Stimulated activated CD4-positive, alpha-beta T cell treated with anti-CD3 and anti-CD28 coated beads, Interleukin-4, amount 100 ng/mL, for 1 hour (primary cell): ENCODE measurements at places on chromosomes 5 and 9.

- peak; percentile 3 for DNase-seq
Measured at GRCh38 chr9:111598733-111599091, 735 bp downstream of the PTGR1 start.

- DNase-seq, result no peak
Measured at GRCh38 chr5:43648499-43649124, 45.6 kb downstream of the NNT start.

GRCh38 chr5:113217619-113218184 is 217.1 kb downstream of the TSSK1B start:
- DNase-seq, result no peak

DNA sequence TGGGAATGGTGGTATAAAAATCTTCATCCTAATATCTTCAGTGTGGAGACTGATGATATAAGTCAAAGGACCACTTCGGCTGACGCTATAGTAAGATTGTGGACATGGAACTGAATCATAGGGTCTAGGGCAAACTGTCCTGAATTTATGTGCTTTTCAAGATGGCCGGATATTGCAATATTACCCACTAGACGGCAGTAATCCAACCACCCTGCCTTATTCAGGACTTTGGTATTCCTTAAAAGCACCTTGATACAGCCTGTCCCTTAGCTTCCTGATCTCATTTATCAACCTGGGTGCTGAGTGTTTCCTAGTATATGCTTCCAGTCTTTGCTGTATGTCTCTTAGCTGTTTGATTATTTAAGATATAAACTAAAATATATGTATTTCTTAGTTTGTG is 71.2 kb upstream of the COX7C start:
- DNase-seq, result no peak
